GM13977 (cell line): ENCODE measurements at places on chromosomes 7 and 10.
A peak's percentile ranks its signal among the peaks of the same experiment; 100 is the strongest.

DNA sequence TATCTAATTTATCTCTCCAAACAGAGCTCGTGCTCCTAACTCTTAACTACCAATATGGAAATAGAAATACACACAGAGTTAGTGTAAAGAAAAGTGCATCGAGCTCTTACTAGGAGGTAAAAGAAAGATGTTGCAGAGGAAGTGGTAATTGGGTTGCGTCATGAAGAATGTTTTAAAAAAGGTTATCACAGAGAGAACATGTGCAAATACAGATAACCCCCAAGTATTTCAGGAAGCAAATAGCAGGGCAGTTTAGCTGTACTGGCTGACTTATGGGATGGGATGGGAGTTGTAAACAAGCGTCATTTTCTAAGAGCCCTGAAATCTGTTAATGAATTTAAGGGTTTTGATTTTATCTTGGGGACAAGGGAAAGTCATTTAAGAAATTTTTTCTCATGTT lies 153.9 kb downstream of the AGMO start:
- no peak for DNase-seq

- DNase-seq = no peak
Observed at GRCh38 chr10:102645388-102645740, 1.1 kb downstream of the TRIM8 start.

DNA sequence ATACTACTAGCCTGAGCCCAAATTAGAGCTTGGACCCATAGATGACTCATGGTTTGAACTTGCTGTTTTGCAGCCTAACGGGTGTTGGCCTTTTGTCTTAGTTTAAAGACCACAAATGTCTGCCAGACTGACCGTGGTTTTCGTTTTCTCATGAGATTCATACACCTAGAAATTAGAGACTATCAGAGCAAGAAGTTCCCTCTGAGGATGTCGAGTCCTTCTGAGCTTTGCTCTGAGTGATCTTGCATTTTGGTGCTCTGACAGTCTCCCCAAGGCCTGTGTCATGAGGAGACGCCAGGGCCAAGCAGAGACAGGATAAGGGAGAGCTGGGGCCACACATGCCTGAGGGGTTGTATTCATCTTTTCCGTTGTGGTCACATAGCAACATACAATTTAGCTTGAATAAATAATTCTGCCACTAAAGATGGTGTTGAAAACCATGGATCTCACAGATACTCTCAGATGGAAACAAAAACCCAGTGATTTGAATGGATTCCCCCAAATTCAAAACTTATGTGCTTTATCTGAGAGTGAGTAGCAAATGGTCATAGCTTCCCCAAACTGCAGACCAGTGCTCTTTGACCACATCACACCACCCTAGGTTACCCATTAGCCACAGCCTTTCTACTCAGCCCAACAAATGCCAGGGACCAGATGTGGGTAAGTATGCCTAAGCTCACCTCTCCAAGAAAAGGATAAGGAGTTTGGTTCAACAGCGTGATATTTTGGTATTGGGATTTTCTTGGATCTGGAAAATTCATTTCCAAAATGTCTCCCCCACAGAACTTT lies 762.0 kb upstream of the IGFBP3 start:
- no peak for DNase-seq

GRCh38 chr7:15684111-15684800 lies 2.2 kb downstream of the MEOX2 start:
- no peak for DNase-seq

- peak; percentile 56 for DNase-seq
Observed at GRCh38 chr7:20064974-20065862, 152.0 kb downstream of the MACC1 start.

- DNase-seq = no peak
Observed at GRCh38 chr7:4073052-4073451, 609.0 kb upstream of the FOXK1 start.

DNA sequence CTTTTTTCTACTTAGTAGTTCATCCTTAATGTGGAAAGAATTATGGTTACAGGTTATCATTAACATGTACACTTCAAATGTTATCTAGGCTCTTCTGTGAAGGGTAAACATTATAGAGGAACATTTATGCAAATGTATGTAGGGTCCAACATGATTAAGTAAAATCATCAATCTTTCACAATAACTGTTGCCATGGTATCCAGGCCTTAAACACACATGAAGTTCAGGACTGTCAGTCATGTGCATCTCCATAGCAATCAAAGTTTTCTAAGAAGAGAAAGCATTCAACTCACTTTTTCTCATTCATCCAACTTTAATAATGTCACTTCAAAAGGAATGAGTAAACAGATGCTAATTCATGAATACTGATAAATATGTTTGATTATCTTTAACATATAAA lies 83.6 kb downstream of the DNAJC1 start:
- DNase-seq = no peak

DNA sequence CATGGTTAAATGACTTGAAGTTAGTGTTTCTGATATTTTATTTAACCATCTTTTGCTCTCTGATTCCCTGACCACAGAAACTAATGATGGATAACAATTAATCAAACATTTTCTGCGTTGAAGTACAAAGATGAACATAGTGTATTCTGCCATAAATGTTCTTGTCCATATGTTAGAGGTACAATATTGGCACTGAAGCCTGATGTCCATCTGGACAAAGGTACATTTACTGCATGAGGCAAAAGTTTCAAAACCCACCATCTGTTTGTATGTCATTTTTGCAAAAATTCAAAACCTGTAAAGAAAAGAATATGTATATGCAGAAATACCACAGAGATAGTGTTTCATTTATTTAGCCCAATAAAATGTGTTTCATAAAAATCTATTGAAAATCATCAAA lies 861.5 kb downstream of the ANKRD7 start:
- DNase-seq = no peak

DNA sequence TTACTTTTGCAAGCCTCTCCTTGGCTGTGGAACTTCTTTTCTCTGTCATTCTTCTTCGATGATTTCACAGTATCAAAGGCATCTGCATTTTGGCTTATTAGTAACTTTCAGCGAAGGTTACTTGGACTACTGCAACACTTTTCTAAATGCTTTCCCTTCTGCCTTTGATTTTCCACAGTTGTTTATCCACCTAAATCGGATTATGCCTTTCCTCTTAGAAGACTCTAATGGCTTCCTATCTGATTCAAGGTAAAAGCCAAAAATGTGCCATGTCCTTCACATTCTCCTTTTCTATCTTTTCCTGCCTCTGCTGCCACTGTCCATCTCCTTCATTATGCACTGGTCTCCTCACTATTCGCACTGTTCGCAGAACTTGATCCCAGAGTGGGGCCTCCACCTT lies 1606.3 kb upstream of the LRRTM3 start:
- DNase-seq = no peak

GRCh38 chr7:4692055-4692454 lies 10.0 kb downstream of the FOXK1 start:
- no peak for DNase-seq

DNA sequence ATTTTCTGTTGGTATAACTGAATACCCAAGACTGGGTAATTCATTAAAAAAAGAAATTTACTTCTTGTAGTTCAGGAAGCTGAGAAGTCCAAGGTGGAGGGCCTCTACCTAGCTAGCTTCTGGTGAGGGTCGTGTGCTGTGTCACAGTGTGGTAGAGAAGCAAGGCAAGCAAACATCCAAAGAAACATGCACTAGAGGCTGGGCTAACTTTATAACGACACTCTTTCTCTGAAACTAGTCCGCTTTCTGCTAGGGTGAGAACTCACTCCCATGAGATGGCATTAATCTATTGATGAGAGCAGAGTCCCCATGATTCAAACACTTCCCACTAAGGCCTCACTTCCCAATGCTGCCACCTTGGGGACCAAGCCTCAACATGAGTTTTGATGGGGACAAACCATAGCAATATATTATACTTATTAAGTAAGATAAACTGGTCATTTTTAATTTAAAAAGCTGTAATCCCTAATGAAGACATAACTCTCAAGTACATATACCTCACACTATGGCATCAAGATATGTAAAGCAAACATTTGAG lies 50.8 kb downstream of the PHYHIPL start:
- DNase-seq = no peak

DNA sequence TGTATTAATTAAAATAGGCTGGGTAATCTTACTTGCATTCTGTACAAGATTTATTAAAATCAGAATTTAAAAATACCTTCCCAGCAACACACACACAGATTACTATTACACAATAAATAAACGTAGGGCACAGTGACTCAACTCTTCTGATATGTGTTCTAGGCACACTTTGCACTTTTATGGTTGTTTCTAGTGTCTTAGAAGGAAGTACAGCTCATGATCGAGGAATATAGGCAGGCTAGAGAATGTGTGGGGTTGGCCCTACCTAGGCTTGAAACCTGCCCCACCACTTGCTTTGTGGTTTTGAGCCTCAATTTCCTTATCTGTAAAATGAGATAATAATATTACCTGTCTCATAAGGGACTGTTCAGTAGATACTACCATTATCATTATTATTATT lies 30.5 kb downstream of the ARMC3 start:
- DNase-seq = no peak

DNA sequence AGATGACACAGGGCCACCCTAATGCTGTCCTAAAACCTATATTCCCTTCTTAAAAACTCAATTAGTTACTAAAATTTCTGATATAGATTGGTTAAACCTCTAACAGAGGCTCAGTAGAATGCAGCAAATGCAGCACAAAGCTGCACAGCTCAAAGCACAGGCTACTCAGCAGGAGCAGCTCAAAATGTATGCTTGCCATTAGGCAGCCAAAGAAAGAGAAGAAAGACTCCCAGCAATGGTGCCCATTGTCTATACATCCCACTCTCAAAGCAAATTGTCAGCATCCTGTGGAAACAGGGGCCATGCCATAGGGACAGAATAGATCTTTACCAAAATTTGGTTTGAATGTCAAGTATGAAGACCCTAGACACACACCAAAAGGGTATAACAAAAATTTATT lies 73.5 kb downstream of the TFPI2 start:
- no peak for DNase-seq
